ENCODE measurements at places on chromosomes 16 and 17. TPM values are rescaled to one million over a fixed set of nuclear protein-coding genes. Genes with fewer than 3 reads are reported as not detected.

- no peak for DNase-seq
Measured at GRCh38 chr17:82703935-82704865, 5.7 kb upstream of the RAB40B start.

- DNase-seq: no peak
Measured at GRCh38 chr17:11488407-11488806, 109.9 kb upstream of the DNAH9 start.

DNA sequence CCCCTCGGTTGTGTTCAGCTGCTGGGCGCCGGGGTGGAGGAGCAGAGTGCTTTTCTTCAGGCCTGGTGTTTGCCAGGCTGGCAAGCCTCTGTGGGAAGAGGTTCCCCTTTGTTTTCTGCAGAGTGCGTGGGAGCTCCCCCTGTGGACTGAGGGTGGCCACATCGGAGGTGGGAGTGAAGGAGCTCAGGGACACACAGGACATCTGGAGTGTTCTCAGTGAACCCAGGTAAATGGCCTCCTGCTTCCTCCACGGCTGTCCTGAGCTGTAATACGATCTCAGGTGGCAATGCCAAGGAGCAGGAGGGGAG lies 39.2 kb upstream of the IRF8 start:
- DNase-seq: no peak

DNA sequence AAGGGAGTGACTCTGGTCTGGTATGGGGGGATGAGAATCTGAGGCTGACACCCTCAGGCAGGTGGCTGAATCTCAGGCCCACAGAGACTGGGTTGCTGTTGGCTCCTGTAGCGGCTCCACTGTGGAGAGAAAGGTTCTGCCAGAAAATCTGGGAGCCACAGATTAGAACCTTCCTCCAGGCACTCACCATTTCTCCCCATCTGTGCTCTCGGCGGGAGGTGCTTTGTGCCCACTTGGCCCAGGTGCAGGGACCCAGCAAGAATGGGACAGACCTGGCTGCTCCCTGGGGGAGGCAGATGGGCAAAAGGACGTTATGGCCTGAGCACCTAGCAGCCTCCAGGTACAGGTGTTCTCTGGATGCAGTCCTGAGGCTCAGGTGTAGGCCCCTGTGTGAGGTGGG lies 20.1 kb downstream of the RAB11FIP3 start:
- DNase-seq: no peak

DNA sequence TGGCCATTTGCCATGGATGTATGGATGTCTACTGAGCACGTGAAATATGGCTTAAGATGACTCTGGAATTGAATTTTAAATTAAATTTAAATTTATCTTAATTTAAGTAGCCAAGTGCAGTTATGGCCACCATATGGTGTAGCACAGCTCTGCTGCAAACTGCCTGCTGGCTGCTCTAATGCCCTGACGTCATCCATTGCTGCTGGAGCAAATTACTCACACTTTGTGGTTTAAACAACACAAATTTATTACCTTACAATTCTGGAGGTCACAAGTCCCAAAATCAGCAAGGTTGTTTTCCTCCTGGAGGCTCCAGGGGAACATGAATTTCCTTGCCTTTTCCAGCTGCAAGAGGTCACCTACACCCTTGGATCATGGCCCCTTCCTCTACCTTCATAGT lies 679.3 kb upstream of the EEF2KMT start:
- DNase-seq: no peak

- no peak for DNase-seq
Measured at GRCh38 chr17:7843257-7843535, 9.2 kb downstream of the KDM6B start.

- DNase-seq: no peak
Measured at GRCh38 chr17:64259922-64260321, 3.1 kb downstream of the TEX2 start.

DNA sequence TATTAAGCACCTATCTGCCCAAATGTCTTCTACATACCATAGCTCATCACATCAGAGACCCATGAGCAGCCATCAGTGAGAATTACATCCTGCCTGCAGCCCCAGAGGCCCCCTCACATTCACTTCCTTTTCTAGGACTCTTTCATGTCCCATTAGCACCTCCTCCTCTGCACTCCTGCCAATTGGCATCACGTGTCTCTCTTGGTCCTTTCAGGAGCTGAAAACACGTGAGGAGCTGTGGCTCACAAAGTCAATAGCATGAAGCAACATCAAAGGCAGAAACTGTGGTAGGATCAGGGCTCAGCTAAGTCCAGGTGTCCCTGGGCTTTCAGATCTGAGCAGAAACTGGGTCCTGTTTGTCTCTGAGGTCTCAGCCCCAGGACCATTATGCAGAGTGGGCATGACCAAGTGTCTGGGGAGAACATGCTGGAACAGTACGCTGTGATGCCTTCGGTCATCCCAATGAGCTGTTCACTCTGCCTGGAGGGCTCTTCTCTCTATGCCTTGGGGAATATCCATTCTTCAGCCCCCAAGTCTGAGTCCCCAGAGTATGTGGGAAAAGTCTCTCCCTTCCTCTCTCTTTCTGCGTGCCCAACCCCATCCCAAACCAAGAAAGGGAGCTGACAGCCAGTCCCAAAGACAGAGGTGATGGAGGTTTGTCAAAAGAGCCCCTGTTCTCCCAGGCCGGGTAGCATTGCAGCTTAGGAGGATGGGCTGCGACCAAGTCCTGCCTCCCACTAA lies 457.0 kb upstream of the CDH5 start:
- no peak for DNase-seq

DNA sequence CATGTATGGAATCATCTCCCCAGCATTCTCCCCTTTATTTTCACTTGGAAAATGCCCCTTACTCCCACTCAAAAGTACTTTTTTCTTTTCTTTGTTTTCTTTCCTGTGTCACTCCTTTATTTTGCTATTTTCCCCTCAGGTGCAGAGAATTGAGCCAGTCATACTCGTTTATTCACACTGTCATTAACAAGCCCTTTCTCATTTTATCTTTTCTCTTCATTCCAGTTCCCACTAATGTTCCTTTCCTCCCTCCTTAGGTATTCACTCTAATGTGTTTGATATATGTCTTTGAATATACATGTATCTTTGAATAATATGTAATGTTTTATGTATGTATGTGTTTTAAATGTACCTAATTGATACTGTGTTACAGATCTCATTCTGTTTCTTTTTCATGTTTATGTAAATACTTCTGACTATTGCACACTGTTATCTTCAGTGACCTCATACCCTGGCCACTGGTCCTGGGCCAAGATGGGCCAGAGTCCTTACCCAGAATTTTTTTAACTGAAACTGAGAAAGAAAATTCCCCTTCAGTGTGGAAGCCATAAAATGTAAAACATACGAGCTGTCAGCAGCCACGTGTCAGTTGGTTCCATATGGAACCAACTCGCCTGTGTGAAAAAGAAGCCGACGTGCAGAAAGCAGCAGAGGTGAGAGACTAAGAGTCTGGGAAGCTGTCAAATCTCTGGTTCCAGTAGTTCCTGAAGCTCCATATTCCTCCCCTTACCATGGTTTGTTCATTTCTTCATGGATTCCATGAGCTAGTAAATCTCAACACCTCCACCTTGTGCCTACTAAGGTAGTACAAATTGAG lies 5.8 kb downstream of the SRR start:
- no peak for DNase-seq

DNA sequence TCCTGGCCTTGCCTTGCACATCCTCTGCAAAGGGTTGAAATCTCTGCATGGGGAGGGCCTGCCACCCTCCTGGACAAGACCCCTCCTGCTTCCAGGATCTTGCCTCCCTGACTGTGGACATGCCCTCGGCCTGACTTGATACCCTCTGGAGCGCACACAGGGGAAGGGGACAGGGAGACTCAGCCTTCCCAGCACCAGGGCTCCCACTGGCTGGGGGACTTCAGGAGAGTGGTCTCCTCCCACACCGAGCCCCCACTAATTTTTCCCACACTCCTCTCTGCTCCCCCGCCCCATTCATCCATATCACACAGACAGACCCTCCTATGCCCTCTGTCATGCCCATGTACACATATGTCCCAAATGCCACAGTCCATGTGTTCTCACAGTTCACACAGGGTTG lies 14.3 kb downstream of the SGCA start:
- DNase-seq: no peak

- DNase-seq: no peak
Measured at GRCh38 chr17:58248955-58249269, 10.5 kb downstream of the LPO start.

DNA sequence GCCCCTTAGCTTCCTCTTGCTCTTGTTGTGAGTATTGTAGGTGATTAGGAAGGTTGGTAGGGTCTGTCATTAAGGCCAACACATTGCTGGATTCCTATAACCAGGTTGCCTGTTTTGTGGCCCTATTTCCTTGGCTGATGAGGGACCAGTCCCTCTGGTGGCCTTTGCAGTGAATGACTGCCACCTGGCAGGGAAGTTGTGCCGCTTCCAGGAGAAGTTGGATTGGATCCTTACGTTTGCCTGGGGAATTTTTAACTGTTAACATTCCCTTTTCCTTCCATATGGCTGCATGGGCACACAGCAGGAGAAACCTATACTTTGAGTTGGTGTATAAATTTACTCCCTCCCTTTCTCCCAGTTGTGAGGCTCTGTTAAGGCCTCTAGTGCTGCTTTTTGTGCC lies 32.4 kb downstream of the LCMT1 start:
- no peak for DNase-seq

- peak; percentile 55 for DNase-seq
Measured at GRCh38 chr16:73196670-73197069, 148.7 kb upstream of the ZFHX3 start.

DNA sequence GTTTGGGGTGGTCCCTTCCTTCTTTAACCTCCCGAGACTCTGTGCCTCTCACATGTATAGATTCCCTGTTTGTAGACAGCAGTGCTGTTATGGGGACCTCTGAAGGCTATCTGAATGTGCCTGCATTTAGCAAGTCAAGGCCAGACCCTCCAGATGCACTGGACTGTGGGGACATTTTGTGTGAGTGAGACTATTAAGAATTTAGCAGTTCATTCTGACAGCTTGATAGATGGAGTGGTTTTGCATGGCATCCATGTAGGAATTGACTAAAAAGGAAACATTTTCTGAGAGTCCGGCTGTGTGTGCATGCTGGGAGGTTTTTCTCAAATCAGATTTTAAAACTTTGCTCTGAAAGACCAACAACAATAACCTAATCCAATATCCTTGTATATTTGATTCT lies 226.3 kb downstream of the MSI2 start:
- no peak for DNase-seq

DNA sequence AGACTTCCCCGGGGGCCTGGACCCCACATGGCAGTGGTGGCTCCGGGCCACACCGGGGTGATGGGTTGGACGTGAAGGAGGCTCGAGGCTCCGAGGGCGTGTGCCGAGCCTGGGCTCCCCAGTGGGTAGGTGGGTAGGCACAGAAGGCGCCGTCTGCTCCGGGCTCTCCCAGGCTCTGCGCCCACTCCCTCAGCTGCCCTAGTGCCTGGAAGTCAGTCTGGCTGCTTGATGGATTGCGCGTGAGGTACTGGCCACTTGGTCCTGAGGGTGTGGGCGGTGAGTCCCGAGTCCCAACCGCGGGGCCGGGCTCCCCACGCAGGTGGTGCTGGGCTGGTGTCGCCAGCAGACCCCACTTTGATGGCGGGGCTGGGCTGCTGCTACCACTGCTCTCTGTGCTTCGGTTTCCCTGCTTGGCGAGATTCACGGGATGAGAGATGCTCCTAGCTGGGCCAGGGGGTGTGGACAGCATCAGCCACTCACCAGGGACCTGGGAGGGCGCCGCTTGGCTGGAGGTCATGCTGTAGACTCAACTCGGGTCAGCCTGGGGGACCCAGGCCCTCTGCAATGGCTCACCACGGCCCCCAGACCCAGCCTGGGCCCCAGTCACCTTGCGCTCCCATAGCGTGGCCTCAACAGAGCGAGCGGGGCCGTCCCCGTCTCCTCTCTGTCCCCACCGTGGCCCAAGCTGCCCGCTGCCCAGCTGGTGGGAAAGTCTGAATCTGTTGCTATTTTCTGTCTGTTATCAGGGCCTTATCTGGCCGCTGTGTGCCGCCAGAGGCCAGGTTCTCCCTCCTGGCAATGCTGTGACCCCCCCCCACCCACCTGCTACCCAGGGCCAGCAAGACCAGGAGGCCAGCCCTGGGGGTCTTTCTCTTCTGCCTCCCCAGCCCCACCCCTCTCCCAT lies 26.1 kb downstream of the ZFPM1 start:
- no peak for DNase-seq

- DNase-seq: peak; percentile 88
Measured at GRCh38 chr17:41647940-41648410, 23.6 kb upstream of the KRT17 start.

DNA sequence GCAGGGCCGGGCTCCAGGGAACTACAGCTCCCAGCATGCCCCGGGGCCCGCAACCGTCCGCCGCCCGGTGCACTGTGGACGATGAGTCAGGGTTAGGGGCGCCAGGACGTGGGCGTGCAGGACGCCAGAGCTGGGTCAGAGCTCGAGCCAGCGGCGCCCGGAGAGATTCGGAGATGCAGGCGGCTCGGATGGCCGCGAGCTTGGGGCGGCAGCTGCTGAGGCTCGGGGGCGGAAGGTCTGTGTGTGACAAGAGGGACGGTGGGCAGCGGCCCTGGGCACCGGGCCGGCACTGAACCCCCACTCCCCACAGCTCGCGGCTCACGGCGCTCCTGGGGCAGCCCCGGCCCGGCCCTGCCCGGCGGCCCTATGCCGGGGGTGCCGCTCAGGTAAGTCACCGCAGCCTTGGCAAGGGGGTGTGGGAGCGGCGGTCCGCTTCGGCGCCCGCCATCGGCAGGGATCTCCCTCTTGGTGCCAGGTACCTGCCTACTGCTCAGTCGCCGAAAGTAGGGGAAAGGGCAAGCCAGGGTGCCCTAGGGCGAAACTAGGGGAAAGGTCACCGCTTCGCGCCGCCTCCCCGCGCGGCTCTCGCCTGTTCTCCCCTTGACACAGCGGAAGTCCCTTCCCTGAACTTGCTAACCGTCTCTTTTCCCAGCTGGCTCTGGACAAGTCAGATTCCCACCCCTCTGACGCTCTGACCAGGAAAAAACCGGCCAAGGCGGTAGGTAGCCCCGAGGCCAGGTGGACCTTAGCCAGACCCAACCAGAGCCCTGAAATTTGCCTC lies at the start of the genes ACADVL and DLG4:
TSS of gene ACADVL (plus strand) at position 127 of the 781 bp plus-strand sequence. CDS start at position 174, 47 bp downstream.
TSS of gene DLG4 (minus strand) at position 25 of the 781 bp plus-strand sequence.
- peak; percentile 95 for DNase-seq

DNA sequence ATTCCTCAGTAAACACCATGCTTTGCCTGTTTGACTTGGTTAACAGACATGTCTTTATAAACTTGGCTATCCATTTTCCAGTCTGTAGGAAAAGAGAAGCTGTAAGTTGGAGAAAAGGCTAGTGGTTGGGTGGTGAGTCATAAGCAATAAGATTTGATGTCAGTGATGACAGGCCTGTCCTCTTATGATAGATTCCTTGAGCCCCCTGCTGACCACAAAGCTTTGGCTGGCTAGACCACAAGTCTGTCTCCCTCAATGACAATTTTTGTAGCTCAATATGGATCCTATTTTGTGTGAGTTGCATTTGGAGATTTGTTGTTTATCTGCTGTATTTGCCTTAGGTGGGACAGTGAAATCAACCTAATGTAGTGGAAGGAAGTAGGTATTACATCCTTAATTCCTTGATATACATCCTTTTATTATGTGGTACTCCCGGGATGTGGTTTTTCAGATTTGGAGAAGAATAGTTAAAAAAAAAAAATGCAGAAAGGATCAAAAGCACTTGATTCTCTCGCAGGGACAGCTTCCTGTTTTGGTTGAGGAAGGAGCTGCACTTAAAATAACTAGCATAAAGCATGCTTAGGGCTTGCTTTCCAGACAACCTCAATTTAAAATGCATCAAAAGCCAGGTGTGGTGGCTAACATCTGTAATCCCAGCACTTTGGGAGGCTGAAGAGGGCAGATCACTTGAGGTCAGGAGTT lies 67.4 kb downstream of the SIAH1 start:
- DNase-seq: no peak

- DNase-seq: no peak
Measured at GRCh38 chr17:81712468-81713003, 452 bp downstream of the SLC25A10 start.

GRCh38 chr17:1592751-1593629 lies 30.4 kb upstream of the PITPNA start:
- no peak for DNase-seq

The BAIAP3 gene
- 5.5 TPM for total RNA-seq

The ZNF385C gene
- 1.0 TPM for total RNA-seq

The SLFN14 gene
- total RNA-seq: not detected

The FSCN2 gene
- not detected for total RNA-seq
